ENCODE measurements at places on chromosomes 7 and 10.

DNA sequence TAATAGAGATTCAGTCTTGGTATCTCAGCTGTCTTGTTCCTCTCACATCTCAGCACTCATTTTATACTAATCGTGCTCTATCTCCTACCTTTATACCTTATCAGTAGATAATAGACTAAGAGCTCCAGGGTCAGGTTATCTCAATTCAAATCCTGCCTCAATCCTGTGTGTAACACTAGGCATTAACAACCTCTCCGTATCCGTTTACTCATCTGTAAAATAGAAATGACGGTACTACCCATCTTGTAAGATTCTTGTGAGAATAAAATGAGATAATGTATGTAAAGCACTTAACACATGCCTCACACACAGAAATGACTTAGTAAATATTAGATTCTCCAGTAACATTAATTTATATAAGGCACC lies 622 bp upstream of the P4HA1 start:
- DNase-seq, result no peak

DNA sequence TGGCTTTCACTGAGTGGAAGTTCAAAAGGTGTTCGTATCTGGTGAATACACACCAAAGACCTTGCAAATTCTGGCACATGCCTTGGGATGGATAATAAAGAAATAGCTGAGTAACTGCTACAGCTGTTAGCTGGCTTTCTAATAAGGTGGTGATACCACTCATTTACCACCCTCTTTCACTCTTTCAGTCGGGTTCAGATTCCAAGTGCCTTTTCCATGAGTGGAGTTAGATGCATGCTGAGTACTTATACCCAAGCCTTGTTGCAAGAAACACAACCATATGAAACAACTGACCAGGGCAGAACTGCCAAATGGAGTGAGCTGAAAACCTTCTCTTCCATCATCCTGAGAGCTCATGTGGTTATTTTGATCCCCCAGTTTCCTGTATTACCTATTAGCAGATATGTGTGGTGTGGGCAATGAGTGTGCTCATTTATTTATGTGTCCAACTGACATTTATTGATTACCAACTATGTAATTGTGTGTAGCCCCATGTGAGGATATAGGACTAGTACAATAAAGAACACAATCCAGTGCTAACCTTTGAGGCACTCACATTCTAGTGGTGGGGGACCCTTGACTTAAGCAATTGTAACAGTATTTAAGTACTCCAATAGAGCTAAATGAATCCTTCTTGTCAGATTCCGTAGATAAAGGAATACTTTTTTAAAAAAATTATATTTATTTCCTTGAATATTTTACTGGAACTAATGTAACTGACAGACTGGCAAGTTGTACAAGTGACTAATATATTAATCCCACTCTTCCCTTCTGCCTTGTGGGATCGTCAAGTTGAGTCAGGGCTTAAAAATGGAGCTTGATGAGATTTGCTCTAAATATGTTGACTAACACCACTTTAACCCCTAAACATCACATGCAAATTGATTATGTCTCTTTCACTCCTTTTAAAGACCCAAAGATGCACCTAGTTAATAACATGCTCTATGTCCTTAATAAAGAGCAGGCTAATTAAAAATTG lies 124.7 kb downstream of the ARID5B start:
- no peak for DNase-seq

GRCh38 chr10:119817991-119818888 lies 54.4 kb downstream of the MCMBP start:
- no peak for DNase-seq

DNA sequence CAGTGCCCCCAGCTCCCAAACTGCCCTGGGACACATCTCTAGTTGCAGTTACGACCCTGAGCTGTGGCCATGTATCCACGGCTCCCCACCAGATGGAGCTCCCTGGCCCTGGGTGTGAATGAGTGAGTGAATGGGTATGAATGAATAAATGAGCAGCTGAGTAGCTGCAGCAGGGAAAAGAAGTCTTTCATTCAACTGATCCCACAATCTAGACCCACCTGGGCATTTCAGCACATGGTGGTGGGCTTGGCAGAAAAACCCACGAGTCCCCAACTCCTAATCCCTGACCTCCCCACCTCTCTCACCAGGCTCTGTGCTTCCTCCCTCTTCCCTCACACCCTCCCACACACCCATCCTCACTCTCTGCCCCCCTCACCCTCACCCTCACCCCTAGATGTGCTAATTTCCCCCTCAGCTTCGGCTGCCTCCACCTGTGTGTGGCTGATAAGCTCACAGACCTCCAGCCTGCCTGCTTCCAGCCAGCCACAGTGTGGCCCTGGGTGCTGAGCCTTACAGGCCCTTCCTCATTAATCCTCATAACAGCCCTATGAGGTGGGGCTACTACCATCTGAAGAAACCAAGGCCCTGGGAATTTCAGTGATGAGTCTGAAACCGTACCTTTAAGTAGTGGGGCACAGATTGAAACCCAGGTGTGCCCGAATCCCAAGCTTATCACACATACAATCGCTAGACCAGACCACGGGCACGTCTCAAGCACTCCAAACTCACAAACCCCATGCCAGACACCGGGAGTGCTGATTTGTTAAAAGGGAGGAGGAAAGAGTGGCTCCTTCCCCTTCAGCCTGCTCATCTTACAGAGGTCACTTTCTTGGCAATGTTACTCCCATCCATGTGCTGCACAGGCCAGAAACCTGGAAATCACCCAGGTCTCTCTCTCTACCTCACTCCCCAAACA lies 2.2 kb upstream of the ATP6V1F start:
- no peak for DNase-seq

GRCh38 chr7:78695826-78696225 lies 757.6 kb downstream of the MAGI2 start:
- DNase-seq, result no peak

DNA sequence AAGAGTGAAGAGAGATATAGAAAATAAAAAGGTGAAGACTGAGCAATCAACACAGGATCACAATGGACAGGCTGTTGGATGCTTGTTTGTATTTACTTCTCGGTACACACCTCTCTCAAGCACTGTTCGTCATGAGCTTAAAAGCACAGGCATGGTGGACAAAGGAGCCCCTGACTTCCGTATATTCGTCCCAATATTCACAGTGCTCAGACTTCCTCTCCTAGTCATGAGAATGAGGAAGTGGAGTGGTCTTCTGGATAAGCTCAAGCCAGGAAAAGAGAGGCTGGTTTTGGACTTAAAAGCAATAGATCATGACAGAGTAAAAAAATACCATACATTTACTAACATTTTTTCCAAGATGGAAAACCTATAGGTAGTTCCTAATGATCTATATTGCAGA lies 172.5 kb downstream of the SORCS1 start:
- no peak for DNase-seq

GRCh38 chr7:151490456-151491105 lies 29.1 kb downstream of the RHEB start:
- DNase-seq, result no peak

GRCh38 chr7:29442146-29442545 lies 121.5 kb upstream of the PRR15 start:
- no peak for DNase-seq

- DNase-seq, result no peak
Measured at GRCh38 chr7:130423501-130424037, 17.2 kb downstream of the CEP41 start.

GRCh38 chr10:29142516-29143314 lies 146.2 kb upstream of the LYZL1 start:
- no peak for DNase-seq

GRCh38 chr10:74947781-74948401 lies 121.5 kb downstream of the KAT6B start:
- no peak for DNase-seq

DNA sequence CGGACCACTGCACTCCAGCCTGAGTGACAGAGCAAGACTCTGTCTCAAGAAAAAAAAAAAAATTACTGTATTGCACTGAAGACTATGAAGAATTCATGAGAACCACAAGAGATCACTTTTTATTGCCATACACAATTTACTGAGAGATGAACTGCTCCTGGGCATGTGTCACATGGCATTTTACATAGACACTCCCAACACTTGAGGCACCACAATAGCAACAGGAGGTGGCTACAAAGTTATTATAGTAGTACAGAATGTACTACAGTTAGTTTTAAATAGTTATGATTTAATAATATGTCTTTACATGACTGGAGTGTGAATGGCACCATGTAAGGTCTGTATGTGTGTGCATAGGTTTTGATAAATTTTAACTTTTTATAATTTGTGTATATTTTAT lies 70.6 kb downstream of the KMT2E start:
- DNase-seq, result no peak

- DNase-seq, result no peak
Measured at GRCh38 chr7:71697400-71697799, 565.5 kb downstream of the GALNT17 start.

Measured in stimulated activated naive CD8-positive, alpha-beta T cell treated with anti-CD3 and anti-CD28 coated beads, Interleukin-15, amount 100 ng/mL, for 72 hours (primary cell).